ENCODE measurements at places on chromosomes 5 and 9.

DNA sequence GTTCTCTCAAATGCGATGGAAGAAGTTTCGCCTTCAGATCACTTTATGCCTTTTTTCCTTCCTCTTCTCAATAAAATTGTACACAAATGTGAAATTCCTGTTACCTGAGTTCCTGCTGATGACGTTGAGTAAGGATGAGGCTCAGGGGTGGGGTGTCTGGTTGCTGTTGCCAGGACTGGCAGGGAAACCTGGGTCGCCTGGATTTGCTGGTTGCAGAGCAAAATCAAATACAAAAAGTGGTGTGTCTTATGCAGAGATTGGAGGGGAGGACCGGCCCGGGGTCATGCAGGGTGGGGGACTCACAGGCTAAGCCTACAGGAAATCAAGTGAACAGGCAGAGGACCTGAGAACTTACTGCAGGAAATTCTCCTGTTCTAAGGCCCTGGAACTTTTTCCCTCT lies 39.2 kb downstream of the ANXA2R start:
- DNase-seq: no peak

GRCh38 chr5:14580398-14581034 lies 1.1 kb upstream of the OTULINL start:
- no peak for DNase-seq

GRCh38 chr5:154721481-154722058 lies 33.6 kb upstream of the LARP1 start:
- DNase-seq: no peak

DNA sequence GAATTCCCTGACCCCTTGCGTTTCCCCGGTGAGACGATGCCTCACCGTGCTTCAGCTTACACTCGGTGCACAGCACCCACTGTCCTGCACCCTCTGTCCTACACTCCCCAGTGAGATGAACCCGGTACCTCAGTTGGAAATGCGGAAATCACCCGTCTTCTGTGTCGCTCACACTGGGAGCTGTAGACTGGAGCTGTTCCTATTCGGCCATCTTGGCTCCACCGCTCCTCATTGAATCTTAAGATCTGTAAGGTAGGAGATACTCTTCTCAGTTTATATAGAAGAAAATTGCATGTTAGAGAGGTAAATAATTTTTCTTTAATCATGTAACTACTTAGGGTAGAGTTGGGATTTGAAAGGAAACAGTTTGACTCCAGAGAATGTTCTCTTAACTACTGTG lies 62.2 kb downstream of the DMRTA1 start:
- no peak for DNase-seq

DNA sequence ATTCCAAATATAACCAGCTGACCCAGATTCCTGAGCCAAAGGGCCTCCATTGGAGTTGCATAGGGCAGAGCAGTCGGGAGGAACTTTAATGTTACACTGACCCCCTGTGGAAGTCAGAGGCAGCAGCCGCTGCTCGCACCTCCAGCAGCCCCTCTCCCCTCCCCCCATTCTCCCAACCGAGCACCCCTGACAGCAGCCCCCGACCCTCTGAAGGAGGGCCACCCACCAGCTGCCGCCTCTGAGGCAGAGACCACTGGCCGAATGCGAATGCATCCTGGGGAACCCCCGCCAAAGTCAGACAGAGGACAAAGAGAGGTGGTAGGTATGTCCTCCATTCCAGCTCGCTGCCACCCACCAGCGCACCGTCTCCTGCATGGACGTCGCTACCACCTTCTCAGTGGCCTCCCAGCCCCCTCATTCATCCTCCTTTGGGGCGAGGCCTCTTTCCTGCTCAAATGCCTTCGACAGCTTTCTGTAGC lies 231.0 kb downstream of the CDK5RAP2 start:
- DNase-seq: no peak

- no peak for DNase-seq
These were observed 281.7 kb upstream of the EFNA5 start for GRCh38 chr5:107952450-107952849.

GRCh38 chr5:65017636-65018035 lies 248.9 kb downstream of the CWC27 start:
- DNase-seq: no peak

- no peak for DNase-seq
These were observed 145.3 kb downstream of the TTLL11 start for GRCh38 chr9:121947775-121948174.

DNA sequence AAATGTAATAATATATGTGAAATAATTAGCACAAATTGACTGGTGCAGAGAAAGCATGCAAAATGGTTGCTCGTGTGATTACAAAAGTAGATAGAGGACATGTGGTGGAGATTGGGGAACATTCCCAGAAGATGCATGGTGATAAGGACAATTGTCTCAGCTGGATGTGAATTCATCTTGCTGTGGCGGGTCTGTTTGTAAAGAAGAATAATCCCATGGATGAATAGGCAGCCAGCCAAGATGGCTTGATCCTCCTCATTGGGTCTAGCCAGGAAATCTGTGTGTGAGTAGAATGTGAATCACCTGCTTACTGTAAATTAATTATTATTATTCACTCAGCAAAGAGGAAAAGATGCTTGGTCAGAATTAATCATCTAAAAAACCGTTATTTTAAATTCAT lies 12.6 kb upstream of the DPYSL3 start:
- DNase-seq: no peak

DNA sequence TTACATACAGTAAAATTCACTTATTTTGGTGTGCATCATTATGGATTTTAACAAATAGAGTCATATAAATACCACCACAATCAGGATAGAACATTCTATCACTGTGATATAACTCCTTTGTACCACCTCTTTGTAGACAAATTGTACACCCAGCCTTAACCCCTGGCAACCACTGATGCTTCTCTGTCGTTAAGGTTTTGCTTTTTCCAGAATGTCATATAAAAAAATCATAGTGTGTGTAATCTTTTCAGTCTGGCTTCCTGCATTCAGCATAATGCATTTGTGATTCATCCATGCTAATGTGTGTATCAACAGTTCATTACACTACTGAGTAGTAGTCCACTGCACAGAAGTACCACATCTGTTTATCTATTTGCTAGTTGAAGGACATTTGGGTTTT lies 81.2 kb downstream of the ARSB start:
- no peak for DNase-seq

DNA sequence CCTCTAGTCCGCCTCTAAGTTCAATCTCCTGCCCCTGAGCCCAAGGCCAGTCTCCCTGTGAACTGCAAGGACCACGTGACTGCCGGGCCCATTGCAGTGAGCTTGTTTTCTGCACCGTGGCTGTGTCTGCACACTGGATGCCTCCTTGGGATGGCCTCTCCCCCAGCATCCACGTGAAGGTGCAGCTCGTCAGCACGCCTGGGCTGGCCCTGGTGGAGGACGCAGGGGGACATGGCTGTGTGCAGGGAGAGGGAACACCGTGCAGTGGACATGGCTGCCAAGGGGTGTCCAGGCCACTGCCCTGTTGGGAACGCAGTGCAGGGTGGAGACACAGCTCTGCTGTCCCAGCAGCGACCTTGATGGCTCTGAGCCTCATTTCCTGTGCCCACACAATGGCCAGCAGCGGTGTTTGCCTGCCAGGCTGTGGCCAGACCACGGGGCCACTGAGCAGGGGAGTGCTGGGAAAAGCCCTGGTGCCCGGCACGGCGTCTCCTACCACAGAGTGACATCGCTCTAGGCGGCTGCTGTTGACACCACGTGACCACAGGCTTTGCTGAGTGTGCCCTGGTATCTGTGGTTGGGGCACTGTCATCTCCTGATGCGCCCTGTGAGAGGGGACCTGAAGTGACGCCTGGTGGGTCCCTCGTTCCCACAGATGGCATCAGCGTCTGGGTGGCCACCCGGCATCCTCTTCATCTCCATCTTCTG lies 26.9 kb upstream of the EXOC3 start:
- no peak for DNase-seq

DNA sequence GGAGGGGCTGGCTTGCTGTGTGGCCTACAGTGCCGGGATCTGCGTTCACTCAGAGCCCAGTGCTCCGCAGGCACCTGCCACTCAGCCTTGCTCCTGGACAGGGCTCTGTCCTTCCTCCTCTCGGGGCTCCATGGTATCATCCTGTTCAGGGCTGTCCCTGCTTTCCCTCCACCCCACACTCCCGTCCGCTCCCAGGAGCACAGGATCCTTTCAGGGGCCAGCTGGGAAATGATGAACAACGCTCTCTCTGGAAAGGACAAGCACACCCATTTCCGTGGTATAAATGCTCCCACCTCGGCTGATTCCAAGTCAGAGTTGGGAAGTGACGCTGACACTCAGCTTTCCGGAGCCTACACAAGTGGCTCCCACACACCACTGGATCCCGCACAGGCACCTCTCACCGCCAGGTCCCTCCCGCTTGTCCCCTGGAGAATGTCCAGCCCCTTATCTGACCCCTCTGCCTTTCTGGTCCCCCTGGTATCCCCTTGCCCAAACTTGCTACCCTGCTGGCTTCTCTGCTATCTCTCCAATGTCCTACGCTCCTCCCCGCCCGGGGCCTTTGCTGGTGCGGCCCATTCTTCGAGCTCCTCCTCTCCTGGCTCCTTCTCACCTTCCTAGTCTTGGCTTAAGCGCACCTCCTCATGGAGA lies 21.3 kb downstream of the HMCN2 start:
- DNase-seq: no peak

GRCh38 chr5:76503929-76504328 lies 100.8 kb downstream of the IQGAP2 start:
- DNase-seq: no peak

- no peak for DNase-seq
These were observed 7.5 kb downstream of the PFDN1 start for GRCh38 chr5:140295414-140295813.

- no peak for DNase-seq
These were observed 15.7 kb upstream of the MSX2 start for GRCh38 chr5:174708476-174709207.

DNA sequence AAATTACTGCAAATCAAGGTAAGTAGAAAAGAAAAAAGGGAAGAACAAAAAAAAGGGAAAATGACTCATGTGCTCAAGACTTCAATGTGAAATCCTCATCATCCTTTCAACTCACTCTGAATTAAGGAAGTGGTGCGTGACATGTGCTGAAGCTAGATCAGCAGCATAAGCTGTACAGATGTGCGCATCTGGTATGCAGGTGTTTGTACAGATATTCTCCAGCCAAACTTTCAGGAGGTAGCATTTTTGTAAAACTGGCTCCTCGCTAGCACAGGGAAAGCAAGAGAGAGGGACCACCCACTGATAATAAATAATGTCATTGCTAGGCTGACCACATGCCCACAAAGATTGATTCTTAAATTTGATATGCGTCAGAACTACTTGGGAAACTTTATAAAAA lies 253.9 kb upstream of the RGMB start:
- DNase-seq: no peak

DNA sequence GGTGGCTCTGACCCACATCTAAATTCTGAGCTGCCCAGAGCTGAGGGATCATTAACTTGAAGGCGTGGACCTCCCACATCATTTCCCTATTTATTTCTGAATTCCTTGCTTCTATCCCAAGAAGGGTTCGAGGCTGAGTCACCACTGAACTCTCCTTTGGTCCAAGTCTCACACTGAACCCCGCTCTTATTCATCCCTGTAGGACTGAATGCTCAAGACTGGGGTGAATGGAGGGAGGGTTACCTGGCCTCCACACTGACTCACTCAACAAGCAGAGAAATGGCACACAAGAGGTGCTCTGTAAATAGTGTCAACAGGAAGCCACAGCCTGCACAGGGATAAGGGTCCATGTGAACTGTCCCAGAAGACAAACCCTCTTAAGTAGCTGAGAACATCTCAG lies 79.1 kb upstream of the FSTL4 start:
- DNase-seq: no peak

DNA sequence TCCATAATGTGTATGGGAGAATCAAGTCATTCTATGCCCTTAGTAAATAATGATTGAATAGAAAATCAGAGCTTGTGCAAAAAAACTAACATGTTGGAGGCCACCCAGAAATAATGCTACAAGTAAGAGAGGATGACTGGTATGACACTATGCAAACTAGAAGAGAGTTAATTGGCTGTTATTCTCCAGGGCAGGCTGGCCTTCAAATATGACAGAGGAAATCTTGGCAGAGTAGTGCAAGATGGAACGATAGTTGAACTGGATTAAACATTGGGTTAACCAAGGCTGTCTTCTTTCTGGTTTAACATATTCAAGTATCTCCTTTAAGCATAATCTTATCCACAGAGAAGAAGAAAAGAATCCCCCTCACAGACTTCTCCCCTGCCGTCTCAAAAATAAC lies 196.1 kb downstream of the MPDZ start:
- no peak for DNase-seq

DNA sequence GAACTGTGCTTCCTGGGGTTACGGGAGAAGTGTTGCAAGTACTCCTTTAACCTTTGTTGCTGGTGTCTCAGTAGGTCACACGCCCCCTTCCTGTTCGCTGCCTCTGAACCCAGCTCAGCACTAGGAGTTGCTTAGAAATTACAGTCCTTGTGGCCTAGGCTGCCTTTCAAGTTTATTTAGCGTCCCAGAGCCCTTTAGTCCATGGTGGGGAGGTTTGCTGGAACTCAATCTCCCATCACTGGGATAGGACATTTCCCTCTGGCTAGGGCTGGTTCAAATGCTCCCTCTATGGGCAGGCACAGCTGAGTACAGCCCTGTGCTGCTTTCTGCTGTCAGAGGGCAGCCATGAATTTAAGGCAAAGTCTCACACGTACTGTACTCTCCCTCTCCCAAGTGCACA lies 4.7 kb downstream of the IFNA8 start:
- DNase-seq: no peak

- DNase-seq: no peak
These were observed 232.8 kb downstream of the MAN2A1 start for GRCh38 chr5:109922381-109922995.

DNA sequence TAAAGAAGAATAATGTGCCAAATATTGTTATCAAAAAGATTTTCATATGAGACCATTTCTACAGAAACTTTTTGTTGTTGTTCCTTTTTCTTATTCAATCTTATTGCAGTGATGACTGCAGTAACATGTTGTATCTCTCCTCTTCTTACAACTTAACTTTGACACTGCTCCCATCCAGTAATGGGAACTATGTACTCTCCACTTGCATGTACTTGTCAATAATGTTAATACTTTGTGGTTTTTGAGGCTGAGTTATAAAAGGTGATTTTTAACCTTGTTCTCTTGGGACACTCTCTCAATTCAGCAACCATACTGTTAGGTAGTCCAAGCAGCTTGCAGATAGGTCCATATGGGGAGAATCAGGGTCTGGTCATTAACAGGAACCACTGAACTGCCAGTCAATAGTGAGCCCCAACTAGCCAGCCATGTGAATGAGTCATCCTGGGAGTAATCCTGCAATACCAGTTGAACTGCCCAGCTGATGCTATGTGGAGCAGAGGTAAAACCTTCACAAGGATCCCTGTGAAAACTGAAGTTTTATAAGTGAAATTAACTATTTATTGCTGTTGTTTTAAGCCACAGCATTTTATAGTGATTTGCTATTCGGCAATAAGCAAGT lies 199.6 kb upstream of the DAB2 start:
- peak; percentile 35 for DNase-seq

Measured in left renal pelvis (tissue), 4 donors.